Left renal pelvis (tissue), 4 donors: ENCODE measurements at places on chromosomes 3 and 15.

- DNase-seq: no peak
These were observed 107.3 kb upstream of the ABI3BP start for GRCh38 chr3:101100361-101101009.

- no peak for DNase-seq
These were observed 96.1 kb downstream of the MCTP2 start for GRCh38 chr15:94327356-94327936.

GRCh38 chr3:47299381-47300318 lies 16.9 kb downstream of the KLHL18 start:
- DNase-seq: no peak

- no peak for DNase-seq
These were observed 674 bp downstream of the SERP1 start for GRCh38 chr3:150545419-150546225.

DNA sequence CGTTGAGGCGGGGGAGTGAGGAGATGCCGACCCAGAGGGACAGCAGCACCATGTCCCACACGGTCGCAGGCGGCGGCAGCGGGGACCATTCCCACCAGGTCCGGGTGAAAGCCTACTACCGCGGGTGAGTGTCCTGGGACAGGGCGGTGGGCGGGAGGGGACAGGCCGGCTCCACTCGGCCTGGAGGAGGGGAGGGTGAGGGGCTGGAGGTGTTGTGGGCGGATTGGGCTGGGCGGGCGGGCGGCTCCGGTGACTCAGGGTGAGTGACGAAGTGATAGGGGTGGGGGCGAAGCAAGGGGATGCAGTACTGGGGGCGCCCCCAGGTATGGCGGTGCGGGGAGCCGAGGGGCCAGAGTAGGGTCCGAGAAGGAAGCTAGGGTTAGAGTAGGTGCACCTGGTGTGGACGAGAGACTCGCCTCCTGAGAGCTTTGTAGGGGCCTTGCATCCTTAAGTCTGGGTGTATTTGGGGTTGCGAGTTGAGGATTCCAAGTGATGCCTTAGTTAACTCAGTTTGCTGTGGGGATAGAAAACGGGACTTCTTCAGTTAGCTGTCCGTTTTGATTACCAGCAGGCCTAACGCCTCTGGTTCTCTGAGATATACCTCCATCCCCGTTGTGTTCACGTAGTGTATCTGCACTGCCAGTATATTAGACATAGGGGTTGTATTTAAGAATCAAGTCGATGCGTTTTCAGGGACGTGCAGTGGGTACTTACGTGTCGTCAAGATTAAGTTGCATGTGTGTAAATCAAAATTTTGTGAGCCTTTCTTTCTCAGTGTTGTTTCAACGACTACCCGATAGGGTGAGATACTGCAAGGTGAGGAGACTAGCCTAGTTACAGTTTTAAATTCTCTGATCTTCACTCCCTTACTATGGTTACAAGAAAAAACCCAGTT lies 670 bp downstream of the PRKCI start:
- no peak for DNase-seq

DNA sequence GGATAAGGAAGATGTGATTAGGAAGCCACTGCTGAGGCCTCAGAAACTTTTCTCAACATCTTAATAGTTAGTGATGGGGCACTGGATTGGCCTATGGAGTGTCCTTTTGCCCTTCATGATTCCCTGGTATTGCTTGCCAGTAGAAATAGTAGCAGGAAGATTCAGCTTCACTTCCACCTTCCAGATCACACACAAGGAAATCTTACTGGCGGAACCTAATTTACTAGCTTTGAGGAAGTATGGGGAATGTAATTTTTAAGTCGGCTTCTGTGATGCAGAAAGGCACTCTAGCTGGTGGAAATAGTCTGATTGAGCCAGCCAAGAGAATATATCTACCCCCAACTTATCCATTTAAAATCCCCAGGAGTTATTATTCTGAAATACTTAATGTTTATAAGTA lies 46.5 kb downstream of the LPP start:
- DNase-seq: no peak

GRCh38 chr15:34988027-34988902 lies at the start of gene ZNF770:
TSS of gene ZNF770 (minus strand) at chr15:34988287. CDS start at chr15:34983434, 4,853 bp downstream.
- DNase-seq: peak; percentile 77

GRCh38 chr3:81749265-81749664 lies 12.2 kb downstream of the GBE1 start:
- no peak for DNase-seq

- no peak for DNase-seq
These were observed 122.8 kb downstream of the EEFSEC start for GRCh38 chr3:128276146-128276435.

- DNase-seq: no peak
These were observed at the start of gene EIF4E3 for GRCh38 chr3:71725271-71725991. TSS of gene EIF4E3 (minus strand) at chr3:71725402. CDS start at chr3:71725367, 35 bp downstream.

DNA sequence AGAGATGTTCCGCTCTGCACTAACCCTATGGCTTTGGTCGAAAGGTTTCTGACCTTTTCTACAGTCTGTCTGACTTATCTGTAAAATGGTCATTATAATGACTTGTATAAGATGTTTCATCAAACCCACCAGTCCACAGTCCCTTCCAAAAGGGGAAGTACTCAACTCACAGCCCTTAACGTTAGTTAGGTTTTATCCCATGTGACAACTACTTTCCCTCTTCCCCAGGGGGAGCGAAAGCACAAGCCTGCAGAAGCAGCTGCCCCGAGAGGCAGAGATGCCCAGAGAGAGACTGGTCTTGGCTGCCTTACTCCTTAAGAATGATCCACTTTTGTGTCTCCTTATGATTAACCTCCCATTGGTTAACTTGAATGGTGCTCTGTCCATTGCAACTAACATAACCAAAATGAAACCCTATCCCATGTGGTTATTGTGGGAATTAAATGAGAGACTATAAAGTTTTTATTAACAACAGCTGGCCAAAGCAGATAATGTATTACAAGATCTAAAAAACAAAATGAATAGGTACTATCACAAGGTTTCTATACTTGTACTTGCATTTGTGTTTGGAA lies 6.4 kb downstream of the ASTE1 start:
- DNase-seq: no peak

- DNase-seq: no peak
These were observed 643.7 kb upstream of the NAALADL2 start for GRCh38 chr3:174215456-174215855.

DNA sequence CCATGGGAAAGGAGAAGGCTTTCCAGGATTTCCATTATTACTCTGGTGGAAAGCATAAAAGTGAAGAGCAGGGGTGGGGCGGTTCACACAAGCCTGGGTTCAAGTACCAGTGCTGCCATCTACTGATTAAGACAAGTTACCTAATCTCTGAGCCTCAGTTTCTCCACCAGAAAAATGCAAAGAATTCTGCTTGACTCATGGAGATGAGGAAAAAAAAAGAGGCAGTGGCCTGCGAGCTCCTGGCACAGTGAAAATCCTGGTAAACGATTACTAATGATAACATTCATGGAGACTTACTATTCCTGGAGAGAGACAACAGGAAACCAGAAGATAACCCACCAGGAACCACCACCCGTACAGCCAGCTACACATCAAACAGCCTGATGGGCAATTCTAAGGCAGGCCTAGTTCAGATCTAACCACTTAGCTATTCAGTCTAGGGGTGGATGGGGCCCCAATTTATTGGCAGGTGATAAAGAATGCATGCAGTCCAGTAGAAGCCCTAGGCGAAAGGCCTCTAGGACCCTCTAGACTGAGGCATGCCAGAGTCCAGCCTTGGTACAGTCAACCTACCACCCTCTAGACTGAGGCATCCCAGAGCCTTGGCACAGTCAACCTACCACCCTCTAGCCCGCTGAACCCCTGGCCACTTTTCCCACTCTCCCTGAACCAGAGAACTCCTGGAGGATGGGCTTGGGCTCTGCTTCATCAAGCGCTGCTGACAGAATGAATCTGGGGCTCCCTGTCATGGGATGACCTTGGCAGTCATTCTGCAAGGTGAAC lies 2.5 kb downstream of the AMOTL2 start:
- DNase-seq: no peak

- DNase-seq: no peak
These were observed 68.8 kb downstream of the ZNF385D start for GRCh38 chr3:21682206-21682605.

GRCh38 chr3:105835606-105836005 lies 33.2 kb downstream of the CBLB start:
- no peak for DNase-seq

GRCh38 chr3:123553536-123553935 lies 31.3 kb downstream of the HACD2 start:
- no peak for DNase-seq

GRCh38 chr15:57634290-57634689 lies 42.6 kb downstream of the MYZAP start:
- DNase-seq: no peak

GRCh38 chr3:163919154-163919553 lies 1159.1 kb downstream of the SI start:
- no peak for DNase-seq

- no peak for DNase-seq
These were observed 42.6 kb downstream of the CCR4 start for GRCh38 chr3:32994045-32994444.

DNA sequence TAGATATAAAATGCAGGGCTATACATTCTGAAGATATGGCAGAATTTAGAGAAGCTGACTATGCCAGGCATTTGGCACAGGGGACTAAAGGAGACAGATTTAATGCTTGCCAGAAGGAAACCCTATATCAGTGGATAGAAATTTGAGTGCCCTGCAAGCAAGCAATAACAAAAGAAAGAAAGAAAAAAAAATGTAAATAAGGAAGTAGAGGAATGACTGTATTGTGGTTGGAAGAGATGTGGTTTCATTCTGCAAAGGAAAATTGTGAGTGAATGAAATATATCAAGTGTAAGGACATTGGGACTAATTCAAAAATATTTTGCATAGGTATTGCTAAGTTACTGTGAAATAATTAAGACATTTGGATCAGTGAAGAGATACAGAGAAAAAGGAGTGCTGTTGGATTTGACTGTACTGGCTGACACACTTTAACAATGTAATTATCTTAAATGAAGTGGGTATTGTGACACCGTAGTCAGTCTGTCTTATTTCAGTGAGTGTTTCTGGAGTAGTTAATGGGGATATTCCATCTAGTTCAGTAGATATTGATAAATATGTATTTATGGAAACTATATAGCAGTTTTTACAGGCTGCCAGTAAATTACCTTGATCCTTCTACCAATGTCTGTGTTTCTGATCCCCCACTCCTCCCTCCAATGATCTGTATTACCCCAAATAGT lies 418.2 kb downstream of the CNTN4 start:
- DNase-seq: no peak

DNA sequence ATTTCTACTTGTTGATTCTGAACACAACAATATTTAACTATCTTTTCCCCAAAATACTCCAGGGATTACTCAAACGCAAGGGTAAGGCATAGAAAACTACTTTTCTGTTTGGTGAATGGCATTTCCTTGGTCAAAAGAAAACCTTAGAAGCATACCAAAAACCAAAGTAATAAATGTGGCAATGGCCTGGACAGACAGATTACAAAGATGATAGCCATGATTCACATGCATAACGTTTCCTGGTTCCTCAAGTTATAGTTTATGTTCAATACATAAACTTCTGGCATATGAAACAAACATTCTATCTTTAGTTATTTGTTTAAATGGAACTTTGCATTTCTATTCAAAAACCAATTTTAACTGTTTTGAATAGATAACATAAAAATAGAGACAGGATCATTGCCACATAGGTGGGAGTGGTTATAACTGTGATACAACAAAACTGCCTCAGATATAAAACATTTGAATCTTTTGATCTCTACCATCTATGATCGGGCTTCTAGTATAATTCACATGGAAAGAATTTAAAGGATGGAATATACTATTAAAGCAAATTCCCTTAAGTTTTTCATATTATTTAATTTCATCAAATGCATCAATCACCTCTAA lies 32.1 kb downstream of the FOXP1 start:
- DNase-seq: no peak

- no peak for DNase-seq
These were observed 12.0 kb upstream of the PPP1R2 start for GRCh38 chr3:195555110-195555509.

- DNase-seq: no peak
These were observed 40.1 kb downstream of the FBXO22 start for GRCh38 chr15:75943713-75944215.

GRCh38 chr3:42655331-42655888 lies 1.9 kb downstream of the ZBTB47 start:
- no peak for DNase-seq

- DNase-seq: no peak
These were observed 115.6 kb downstream of the GSK3B start for GRCh38 chr3:119978554-119979208.

GRCh38 chr3:127209155-127209839 lies 16.4 kb downstream of the PRR23E start:
- no peak for DNase-seq

DNA sequence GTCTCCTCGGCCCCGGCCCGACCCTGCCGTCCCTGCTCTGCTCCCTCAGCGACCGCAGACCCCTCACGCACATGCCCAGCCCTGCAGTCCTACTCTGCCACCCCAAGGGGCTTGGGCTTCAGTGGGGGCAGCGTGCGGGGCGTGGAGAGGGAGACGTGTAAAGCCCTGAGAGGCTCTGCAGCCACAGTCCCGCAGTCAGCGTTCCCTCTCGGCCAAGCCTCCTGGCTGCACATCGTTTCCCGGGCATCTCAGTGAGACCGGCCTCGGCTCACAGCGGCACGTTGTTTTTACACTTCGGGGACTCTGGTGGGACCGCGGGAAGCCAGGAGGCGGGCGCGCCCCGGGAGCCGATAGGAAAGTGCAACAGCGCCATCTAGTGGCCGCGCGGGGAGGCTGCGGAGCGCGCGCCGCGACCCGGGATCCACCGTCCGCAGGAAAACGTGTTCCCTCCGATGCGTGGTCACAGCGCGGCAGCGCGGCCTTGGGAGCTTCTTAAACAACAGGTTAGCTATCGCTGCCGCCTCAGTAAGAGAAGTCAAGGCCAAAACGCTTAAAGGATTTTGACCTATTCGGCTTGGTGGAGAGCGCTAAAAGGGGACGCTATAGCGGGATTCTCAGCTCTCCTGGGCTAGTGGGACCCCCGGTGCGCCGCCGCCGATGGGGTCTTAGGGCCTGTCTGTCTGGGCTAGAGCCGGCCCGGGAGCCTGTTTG lies 226.8 kb upstream of the IGF1R start:
- DNase-seq: no peak

DNA sequence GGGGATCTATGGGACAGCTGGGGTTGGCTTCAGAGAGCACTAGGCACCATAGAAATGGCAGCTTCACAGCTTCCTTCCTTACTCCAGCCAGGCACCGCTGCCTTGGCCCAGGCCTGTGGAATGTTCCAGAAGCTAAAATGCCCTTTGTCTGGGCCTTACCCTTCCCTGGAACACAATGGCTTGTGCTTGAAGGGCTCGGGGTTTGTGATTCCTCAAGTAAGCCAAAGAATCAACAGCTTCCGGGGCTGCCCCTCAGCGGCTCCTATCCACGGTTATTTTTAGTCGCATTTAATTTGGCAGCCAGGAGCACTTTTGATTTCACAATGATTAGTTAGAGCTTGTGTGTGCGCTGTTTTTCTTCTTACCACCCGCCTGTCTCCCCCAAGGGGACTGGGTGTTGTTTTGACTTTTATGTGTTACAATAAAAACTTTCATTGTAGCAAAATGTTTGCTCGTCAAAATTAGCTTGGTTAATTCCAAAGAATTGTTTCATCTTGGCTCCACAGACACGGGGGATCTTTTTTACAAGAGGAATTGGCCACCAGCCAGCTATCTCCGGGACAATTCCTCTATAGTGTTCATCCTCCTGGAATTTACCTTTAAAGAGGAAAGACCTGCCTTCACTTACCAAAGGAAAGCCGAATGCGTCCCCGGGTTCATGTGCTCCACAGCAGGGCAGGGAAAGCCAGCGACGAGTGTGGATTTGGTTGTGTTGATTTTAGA lies 73.8 kb downstream of the TLE3 start:
- no peak for DNase-seq
